Trophoblast cell (in vitro differentiated cells and primary cell): ENCODE measurements at places on chromosomes 12 and 14.

DNA sequence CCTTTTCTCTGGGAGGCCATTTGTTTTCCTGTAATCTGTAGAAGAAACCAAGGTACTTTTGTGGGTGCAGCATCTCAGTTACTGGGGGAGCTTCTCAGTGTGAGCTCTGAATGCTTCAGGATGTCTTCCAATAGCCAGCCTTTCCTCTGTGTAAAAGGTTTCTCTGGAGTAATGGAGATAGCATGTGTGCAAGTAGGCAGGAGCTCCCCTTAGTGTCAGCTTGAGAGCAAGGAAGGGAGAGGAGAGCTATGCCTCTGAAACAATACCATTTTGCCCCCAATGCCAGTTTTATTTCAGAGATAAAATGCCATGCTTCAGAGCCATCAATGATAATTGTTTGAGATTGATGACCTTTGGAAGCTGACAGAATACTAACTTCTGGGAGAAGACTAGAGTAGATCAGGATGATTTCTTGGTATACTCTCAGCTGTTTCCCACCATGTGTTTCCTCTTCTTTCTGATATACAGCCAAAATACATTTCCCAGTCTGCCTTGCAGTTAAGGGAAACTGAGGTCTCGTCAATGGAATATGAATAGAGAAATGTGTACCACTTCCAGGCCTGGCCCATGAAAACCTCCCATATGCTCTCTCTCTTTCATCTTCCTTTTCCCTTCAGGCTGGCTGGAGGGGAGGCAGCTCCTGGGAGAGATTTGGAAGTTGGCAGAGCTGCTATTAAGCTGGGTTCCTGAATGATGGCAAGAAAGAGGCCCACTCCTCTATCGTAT, 125.7 kb downstream of the CRADD start:
- no peak for DNase-seq

- no peak for DNase-seq
These were observed 19.9 kb upstream of the CD27 start for GRCh38 chr12:6424866-6425265.

DNA sequence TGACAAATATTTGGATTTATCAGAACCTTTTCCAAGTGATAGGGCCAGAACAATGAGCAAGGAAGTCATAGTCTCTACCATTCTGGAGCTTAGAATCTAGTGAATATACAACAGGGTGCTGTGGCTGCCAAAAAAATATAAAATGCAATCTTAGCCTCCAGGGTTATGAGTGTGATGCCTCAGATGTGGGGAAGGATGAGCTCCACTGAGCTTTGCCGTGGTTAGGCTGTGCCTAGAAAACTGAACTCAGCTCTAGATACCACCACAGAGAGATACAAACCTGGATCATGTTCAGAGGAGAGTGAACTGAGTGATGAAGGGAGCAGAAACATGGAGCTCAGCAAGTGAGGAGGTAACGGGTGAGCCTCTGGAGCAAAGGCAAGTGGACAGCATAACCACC, 138.1 kb upstream of the HIF1A start:
- no peak for DNase-seq

DNA sequence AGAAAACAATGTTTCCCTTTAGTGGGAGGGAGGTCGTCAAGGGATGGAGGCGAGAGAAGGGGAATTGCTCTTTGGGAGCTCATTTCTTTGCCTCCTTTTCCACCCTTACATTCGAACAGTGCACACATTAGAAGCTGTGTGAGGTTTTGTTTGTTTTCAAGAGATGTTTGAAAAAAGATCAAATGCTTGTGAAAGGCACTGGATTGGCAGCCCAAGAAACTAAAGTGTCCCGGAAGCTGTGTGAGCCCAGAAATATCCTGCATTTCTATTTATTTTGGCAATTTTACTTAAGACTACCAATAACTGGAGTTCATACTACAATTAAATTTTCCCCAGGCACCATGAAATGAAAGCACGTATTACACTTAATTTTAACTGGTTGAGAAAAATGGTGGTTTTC, 67.0 kb downstream of the IGF1 start:
- no peak for DNase-seq

DNA sequence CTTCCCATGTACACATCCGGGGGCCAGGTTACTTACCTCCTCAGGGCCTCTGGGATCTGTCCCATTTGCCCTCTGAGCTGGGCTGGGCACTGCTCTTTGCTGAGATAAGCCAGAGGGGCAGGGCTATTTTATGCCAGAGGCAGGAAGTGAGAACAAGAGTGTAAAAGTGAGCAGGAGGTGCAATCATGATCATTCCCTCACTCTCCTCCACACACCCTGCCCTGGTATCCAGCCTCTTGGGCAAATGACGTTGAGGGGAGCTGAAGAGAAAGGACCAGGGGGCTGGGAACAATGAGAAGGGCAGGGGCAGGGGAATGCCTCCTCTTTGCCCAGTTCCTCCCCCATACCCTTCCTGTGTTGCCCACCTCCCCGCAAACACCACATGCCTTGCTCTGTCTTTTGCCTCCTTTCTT, 4.2 kb downstream of the LPAR5 start:
- no peak for DNase-seq

DNA sequence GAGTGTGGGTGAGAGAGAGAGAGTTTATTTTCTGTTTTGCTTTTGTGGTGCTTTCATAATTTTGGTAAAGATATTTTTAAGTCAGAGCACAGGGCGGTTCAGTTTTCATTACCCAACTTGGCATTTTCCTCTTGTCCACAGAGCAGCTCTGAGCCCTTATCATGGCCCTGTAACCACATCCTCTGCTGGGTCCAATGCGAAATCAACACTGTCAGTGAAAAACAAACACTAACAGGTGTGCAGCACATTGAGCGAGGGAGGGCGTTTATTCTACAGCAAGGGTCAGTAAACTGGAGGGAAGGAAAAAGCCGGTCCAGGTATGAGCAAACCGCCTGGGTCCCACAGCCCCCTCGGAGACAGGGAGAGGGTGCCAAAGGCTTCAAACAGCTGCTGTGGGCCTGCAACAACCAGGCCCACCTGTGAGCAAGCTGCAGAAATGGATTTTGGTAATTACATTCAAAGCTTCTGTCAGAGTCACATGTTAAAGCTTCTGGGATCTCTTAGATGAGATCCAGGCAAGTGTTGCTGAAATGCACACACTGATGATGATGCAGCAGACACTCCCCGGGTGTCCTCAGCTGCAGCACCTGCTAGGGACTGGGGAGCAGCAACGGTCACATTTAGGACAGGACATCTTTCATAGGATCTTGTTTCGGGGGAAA, 132.7 kb upstream of the DYRK2 start:
- DNase-seq: no peak

- DNase-seq: peak; percentile 73
These were observed 6.3 kb downstream of the TNFRSF1A start for GRCh38 chr12:6335451-6336078.

- no peak for DNase-seq
These were observed 476.2 kb downstream of the DIO2 start for GRCh38 chr14:79735121-79735520.

- DNase-seq: no peak
These were observed 1.3 kb downstream of the POMT2 start for GRCh38 chr14:77319422-77319821.

DNA sequence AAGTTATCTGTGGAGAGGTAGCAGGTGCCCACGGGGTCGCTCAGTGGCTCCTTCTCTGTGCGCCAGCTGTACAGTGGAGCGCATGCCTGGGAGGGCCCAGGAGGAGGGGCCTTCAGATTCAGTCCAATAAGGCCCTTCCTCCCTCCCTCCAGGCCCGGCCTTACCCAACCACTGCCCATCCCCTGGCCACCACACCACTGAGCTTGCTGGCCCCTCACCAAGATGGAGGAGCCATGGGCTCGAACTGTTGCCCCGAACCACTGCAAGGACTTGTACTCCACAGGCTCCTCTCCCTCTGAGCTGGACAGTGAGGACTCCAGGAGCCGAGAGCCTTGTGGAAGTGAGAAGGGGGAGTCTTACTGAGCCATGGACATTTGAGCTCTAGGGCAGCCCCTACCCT, 9.8 kb downstream of the ITGA5 start:
- no peak for DNase-seq
